Progenitor cell of endocrine pancreas (in vitro differentiated cells): ENCODE measurements at places on chromosomes 6 and 20. TPM values are rescaled to one million over a fixed set of nuclear protein-coding genes. Genes with fewer than 3 reads are reported as not detected.

Gene HAO1
- total RNA-seq: not detected in 2 replicates

GRCh38 chr6:27897580-27898206 lies 14.5 kb downstream of the OR2B2 start:
- H3K36me3 ChIP-seq: peaks cover under 1% of the 10 kb centered on the region
- H3K27ac ChIP-seq: peak overlapping the region; percentile 78
- H3K4me3 ChIP-seq: no peak overlapping the region

DNA sequence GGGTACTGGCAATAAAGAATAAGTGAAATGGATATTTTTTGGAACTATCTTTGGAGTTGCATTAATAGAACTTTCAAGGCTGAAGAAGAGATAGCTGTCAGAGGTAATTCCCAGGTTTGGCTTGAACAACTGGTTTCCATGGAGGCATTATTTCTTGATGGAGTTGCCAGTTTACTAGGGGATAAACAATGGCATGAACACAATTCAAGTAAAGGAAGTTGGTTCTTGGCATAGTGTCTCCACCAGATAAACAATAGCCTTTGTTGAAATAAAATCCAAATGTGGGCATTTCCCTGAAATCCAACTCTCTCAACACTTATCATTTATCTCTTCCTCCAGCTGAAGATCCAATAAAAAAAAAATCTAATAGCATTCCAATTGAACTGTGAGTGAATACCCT lies 454.9 kb downstream of the C6orf118 start:
- H3K27me3 ChIP-seq: no peaks in the 10 kb centered on the region
- H3K36me3 ChIP-seq: no peaks in the 10 kb centered on the region

Gene INSM1
- total RNA-seq: 41.1 and 46.1 TPM in 2 replicates

- peaks cover 59% of the 10 kb centered on the region for H3K4me1 ChIP-seq
- H3K36me3 ChIP-seq: peaks cover 13% of the 10 kb centered on the region
- no peaks in the 10 kb centered on the region for H3K27me3 ChIP-seq
- H3K4me3 ChIP-seq: peak overlapping the region; percentile 53
Observed at GRCh38 chr6:138498629-138499302, 528 bp downstream of the NHSL1 start.

GRCh38 chr6:36038120-36038876 lies 10.7 kb downstream of the MAPK14 start:
- H3K36me3 ChIP-seq: peaks cover 5% of the 10 kb centered on the region
- no peak for DNase-seq
- no peaks in the 10 kb centered on the region for H3K27me3 ChIP-seq
- peak overlapping the region; percentile 59 for H3K27ac ChIP-seq

DNA sequence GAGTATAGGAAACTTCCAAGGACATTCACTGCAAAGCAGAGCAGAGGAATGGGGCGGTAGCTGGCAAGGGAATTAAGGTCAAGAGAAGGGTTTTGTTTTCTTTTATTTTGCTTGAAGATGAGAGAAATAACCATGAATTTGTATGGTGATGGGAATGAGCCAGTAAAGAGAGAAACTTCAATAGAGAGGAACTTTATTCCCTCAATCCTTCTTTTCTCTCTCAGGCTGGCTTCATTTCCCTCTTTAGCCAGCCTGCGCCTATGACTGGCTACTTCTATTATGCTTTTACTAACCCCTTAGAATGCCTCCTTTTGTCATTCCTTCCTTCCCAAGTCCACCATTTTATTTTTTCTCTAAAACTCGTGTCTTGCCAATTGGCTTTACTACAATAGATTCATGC lies 101.4 kb upstream of the CEP85L start:
- DNase-seq: no peak
- H3K27ac ChIP-seq: no peak overlapping the region
- peaks cover 7% of the 10 kb centered on the region for H3K4me1 ChIP-seq
- H3K36me3 ChIP-seq: no peaks in the 10 kb centered on the region
- peaks cover 3% of the 10 kb centered on the region for H3K27me3 ChIP-seq
- no peak overlapping the region for H3K4me3 ChIP-seq

DNA sequence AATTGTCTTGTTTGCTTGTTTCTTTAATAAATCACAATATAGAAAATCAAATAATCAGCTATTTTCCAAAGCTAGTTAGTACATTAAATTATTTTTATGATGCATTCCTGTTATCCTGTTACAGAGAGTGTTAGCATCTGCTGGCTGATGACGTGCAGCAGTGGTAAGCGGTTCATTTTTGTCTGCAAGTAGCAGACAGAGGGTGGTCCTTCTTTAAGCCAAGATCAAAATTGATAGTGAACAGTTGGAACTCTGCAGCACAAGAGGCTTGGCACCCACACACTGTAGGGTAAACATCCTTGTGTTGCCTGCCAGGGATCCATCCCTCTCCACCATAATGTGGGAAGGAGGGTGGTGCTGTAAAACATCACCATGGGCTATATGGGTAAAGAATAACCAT lies 158.3 kb downstream of the FRK start:
- no peaks in the 10 kb centered on the region for H3K27me3 ChIP-seq
- H3K36me3 ChIP-seq: no peaks in the 10 kb centered on the region
- H3K4me3 ChIP-seq: no peak overlapping the region
- no peak overlapping the region for H3K27ac ChIP-seq
- H3K4me1 ChIP-seq: peaks cover 2% of the 10 kb centered on the region

GRCh38 chr20:57770852-57771720 lies 61.3 kb upstream of the PMEPA1 start:
- no peak overlapping the region for H3K4me3 ChIP-seq
- H3K27ac ChIP-seq: no peak overlapping the region
- no peaks in the 10 kb centered on the region for H3K36me3 ChIP-seq
- no peaks in the 10 kb centered on the region for H3K4me1 ChIP-seq
- DNase-seq: no peak

GRCh38 chr20:17228624-17229061 lies 1.8 kb downstream of the PCSK2 start:
- peak overlapping the region; percentile 45 for H3K4me3 ChIP-seq
- H3K27me3 ChIP-seq: peaks cover 84% of the 10 kb centered on the region
- H3K36me3 ChIP-seq: no peaks in the 10 kb centered on the region
- H3K27ac ChIP-seq: no peak overlapping the region

- no peak for DNase-seq
- H3K27ac ChIP-seq: no peak overlapping the region
- no peaks in the 10 kb centered on the region for H3K27me3 ChIP-seq
- no peak overlapping the region for H3K4me3 ChIP-seq
- H3K36me3 ChIP-seq: peaks cover 3% of the 10 kb centered on the region
- no peaks in the 10 kb centered on the region for H3K4me1 ChIP-seq
Observed at GRCh38 chr20:38973645-38974044, 11.5 kb downstream of the DHX35 start.

- H3K36me3 ChIP-seq: no peaks in the 10 kb centered on the region
- H3K4me3 ChIP-seq: no peak overlapping the region
- peaks cover 43% of the 10 kb centered on the region for H3K27me3 ChIP-seq
- no peak overlapping the region for H3K27ac ChIP-seq
Observed at GRCh38 chr6:165842281-165842936, 179.4 kb upstream of the PDE10A start.

GRCh38 chr6:95318137-95318536 lies 259.2 kb upstream of the MANEA start:
- H3K4me1 ChIP-seq: no peaks in the 10 kb centered on the region
- no peak overlapping the region for H3K4me3 ChIP-seq
- H3K27ac ChIP-seq: no peak overlapping the region
- H3K36me3 ChIP-seq: no peaks in the 10 kb centered on the region
- no peaks in the 10 kb centered on the region for H3K27me3 ChIP-seq

Gene SEC63
- 111 and 112 TPM in 2 replicates for total RNA-seq

- peaks cover 3% of the 10 kb centered on the region for H3K36me3 ChIP-seq
- DNase-seq: no peak
- H3K27ac ChIP-seq: no peak overlapping the region
- H3K27me3 ChIP-seq: no peaks in the 10 kb centered on the region
- no peak overlapping the region for H3K4me3 ChIP-seq
- H3K4me1 ChIP-seq: peaks cover 1% of the 10 kb centered on the region
Observed at GRCh38 chr20:1336699-1337367, 7.9 kb upstream of the SDCBP2 start.

Gene NCOA3
- 37.7 and 42.8 TPM in 2 replicates for total RNA-seq

- no peak overlapping the region for H3K4me3 ChIP-seq
- peaks cover 32% of the 10 kb centered on the region for H3K27me3 ChIP-seq
- no peaks in the 10 kb centered on the region for H3K36me3 ChIP-seq
- H3K27ac ChIP-seq: no peak overlapping the region
Observed at GRCh38 chr6:40733770-40734396, 146.7 kb upstream of the LRFN2 start.

Gene MYBL2
- total RNA-seq: 43.3 and 44.4 TPM in 2 replicates

DNA sequence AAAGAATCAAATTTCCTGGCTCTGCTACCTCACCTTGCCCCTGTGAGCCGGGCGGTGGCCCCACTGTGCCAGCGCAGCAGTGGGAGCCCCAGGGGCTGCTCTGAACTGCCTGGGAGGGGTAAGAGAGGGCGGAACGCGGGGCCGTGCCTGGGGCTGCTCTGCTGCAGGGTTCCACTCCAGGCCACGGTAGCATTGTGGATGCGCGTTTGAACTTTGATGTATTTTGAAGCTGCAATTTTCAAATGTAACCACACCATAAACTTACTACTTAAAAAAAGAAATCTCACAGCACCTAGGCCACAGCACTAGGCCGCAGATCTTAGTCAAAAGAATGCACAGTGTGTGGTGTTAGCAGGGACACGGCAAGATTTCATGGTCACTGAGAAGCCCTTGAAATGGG lies 57.5 kb downstream of the PRDM1 start:
- no peak overlapping the region for H3K4me3 ChIP-seq
- H3K36me3 ChIP-seq: no peaks in the 10 kb centered on the region
- DNase-seq: no peak
- H3K4me1 ChIP-seq: peaks cover 9% of the 10 kb centered on the region

GRCh38 chr20:16707674-16708073 lies 22.2 kb upstream of the SNRPB2 start:
- no peaks in the 10 kb centered on the region for H3K4me1 ChIP-seq
- no peak overlapping the region for H3K27ac ChIP-seq
- no peak overlapping the region for H3K4me3 ChIP-seq
- peaks cover 12% of the 10 kb centered on the region for H3K27me3 ChIP-seq
- DNase-seq: no peak
- H3K36me3 ChIP-seq: no peaks in the 10 kb centered on the region

DNA sequence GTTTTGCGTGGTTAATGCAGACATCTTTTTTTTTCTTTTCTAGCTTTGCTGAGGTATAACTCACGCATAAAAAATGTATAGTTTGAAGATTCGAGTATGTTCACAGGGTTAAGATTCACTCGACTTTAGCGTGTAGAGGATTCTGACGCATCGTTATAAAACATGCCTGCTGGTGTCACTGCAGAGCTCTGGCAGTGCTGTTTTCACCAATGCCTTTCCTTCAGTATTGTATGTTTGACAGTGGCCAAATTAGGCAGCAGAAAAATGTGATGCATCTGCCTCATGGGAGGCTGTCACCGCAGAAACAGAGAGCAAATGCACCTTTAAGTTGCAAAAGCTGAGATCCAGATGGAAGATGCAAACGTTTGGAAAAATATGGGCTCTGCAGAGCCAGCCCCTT lies 18.0 kb upstream of the SIRPB2 start:
- H3K36me3 ChIP-seq: no peaks in the 10 kb centered on the region
- DNase-seq: no peak
- H3K27me3 ChIP-seq: peaks cover 50% of the 10 kb centered on the region
- H3K27ac ChIP-seq: no peak overlapping the region

DNA sequence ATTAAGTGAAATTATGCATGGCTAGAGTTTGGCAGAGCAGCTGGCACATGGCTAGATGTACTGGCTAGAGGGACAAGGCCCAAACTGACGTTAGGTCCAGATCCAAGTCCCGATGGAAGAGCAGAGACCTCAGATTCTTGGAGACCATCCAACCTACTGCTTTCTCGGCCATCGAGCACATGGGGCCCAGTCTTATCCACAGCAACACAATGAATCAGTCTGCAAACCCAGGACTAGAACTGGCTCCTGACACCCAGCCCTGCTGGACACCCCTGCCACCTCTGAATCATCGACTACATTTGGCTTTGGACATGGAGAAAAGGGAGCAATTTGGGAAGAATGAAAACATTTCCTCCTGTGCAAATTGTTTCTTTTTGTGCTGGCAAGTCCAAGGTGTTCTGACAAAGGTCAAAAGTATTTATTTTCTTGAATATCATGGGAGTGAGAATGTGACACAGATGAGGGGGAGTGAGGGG lies 23.9 kb upstream of the YWHAB start:
- no peaks in the 10 kb centered on the region for H3K27me3 ChIP-seq
- peaks cover 19% of the 10 kb centered on the region for H3K4me1 ChIP-seq
- H3K36me3 ChIP-seq: no peaks in the 10 kb centered on the region
- H3K4me3 ChIP-seq: no peak overlapping the region
- DNase-seq: no peak

DNA sequence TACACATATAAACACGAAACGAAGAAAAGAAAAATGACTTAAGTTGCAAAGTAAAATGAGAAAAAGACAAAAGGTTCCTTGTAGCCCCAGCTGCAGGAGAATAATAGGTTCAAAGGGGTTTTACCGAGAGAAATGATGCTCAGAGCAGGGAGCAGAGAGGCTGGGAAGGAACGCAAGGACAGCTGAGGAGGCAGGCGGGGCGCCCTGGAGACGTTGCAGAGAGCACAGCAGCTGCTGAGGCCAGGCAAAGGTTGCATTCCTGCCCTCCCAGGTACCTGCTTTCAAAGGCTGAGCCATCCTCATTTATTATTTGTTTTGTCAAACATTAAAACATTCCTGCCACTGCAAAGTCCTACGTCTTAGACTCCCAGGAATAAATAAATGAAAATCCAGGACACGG lies 16.2 kb upstream of the VAPB start:
- peaks cover 18% of the 10 kb centered on the region for H3K27me3 ChIP-seq
- peak overlapping the region; percentile 16 for H3K27ac ChIP-seq
- peaks cover 11% of the 10 kb centered on the region for H3K4me1 ChIP-seq
- no peak overlapping the region for H3K4me3 ChIP-seq
- H3K36me3 ChIP-seq: no peaks in the 10 kb centered on the region

DNA sequence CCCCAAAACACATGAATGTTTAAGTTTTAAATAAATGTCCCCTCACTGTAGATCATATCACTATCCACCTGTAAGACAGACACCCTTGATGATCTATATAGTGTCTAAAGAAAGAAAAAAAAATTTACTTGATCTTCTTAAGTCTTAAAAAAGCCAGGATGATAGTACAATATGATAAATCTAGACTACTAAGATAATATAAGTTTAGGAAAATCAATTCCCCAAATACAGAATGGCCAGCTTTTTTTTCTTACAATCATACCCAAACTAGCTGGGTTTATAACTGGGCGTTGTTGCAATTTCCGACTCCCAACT lies 14.4 kb downstream of the ZNF217 start:
- no peak overlapping the region for H3K4me3 ChIP-seq
- H3K27me3 ChIP-seq: no peaks in the 10 kb centered on the region
- no peak for DNase-seq
- H3K27ac ChIP-seq: peak overlapping the region; percentile 79

- H3K4me3 ChIP-seq: peak within 1 kb of the TSS; percentile 68
- no peaks in the 10 kb centered on the region for H3K36me3 ChIP-seq
- H3K27me3 ChIP-seq: no peaks in the 10 kb centered on the region
- H3K27ac ChIP-seq: no peak within 1 kb of the TSS
- peak; percentile 61 for DNase-seq
Observed at GRCh38 chr6:146598772-146599405, at the start of gene ADGB. TSS of gene ADGB (plus strand) at chr6:146598972. CDS start at chr6:146599041, 69 bp downstream.

Gene SNX14
- total RNA-seq: 88.3 and 97.0 TPM in 2 replicates

- H3K36me3 ChIP-seq: no peaks in the 10 kb centered on the region
- H3K27ac ChIP-seq: no peak overlapping the region
- H3K4me3 ChIP-seq: no peak overlapping the region
- no peak for DNase-seq
- peaks cover 7% of the 10 kb centered on the region for H3K4me1 ChIP-seq
Observed at GRCh38 chr6:13927203-13927602, 2.5 kb downstream of the RNF182 start.

- no peak overlapping the region for H3K4me3 ChIP-seq
- H3K36me3 ChIP-seq: no peaks in the 10 kb centered on the region
- H3K4me1 ChIP-seq: peaks cover 2% of the 10 kb centered on the region
- H3K27ac ChIP-seq: no peak overlapping the region
- no peaks in the 10 kb centered on the region for H3K27me3 ChIP-seq
Observed at GRCh38 chr20:23782366-23782983, 31.7 kb upstream of the CST1 start.

Gene DEFB124
- not detected in 2 replicates for total RNA-seq

GRCh38 chr20:62550087-62550632 lies 74.4 kb upstream of the GATA5 start:
- H3K4me1 ChIP-seq: peaks cover 9% of the 10 kb centered on the region
- peaks cover 28% of the 10 kb centered on the region for H3K27me3 ChIP-seq
- H3K27ac ChIP-seq: no peak overlapping the region
- H3K36me3 ChIP-seq: no peaks in the 10 kb centered on the region
